ENCODE measurements at places on chromosomes 6 and 20. TPM values are rescaled to one million over a fixed set of nuclear protein-coding genes. Genes with fewer than 3 reads are reported as not detected.

PRRT1 gene
- polyA plus RNA-seq, result 1.9 TPM

MCCD1 gene
- polyA plus RNA-seq, result not detected

C20orf96 gene
- 11.2 TPM for polyA plus RNA-seq

EDN1 gene
- polyA plus RNA-seq, result 1.6 TPM

GSTA1 gene
- polyA plus RNA-seq, result not detected

PRSS16 gene
- polyA plus RNA-seq, result 4.3 TPM
